PC-3 (cell line): ENCODE measurements at places on chromosomes 11 and 22. TPM values are rescaled to one million over a fixed set of nuclear protein-coding genes. Genes with fewer than 3 reads are reported as not detected.

DNA sequence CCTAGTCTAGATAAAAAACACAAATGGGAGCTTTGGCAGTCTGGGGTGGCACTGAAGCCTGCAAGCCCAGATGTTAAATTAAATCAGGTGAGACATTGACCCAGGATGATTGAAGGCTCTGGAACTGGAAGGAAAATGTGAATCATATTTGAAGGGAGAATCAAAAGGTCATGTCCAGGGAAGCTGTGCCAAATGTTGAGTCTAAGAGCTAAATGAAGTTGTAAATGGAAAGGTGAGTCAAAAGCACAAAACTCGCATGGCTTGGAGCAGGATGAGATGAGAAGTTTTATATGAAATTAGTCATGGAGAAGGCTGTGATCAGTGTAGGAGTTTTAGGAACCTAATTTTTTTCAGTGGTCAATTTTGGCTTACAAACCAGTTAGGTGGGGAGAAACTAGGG lies 301.1 kb downstream of the BLID start:
- DNase-seq: peak; percentile 96

DNA sequence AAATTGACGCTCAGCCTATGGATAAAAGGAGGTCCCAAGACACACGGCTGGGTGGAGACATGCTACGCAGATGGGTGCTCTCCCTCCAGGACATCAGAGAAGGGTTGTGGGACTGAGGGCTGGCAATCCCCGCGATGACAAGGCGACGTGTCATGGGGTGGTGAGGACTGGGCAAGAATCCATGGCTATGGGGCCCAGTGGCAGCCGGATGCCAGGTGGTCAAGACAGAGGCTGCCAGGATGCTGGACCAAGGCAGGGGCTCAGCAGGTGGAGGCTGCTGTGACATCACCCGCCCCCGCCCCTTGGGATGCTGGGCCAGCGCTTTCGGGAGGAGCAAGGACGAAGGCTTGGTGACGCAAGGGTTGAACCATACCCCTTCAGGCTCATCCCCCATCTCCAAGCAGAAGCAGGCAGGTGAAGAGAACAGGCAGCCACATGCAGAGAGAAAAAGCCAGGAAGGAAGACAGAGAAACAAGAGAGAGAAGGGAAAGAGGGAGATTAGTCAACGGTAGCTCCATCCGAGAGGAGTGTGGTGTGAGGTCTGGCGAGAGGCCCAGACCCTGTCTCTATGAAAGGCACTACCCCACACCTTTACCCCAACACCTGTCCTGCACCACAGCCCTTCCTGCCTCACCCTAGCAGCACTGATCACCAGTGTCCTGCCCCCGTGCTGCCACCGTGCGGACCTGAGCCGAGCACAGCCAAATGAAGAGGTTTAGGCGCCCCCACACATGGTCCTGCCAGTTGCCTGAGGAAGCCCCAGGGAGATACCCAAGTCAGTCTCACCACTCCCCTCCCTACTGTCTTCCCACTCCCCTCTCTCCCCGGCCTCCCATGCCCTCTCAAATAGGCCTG lies 24.1 kb upstream of the RASL10A start:
- peak; percentile 69 for DNase-seq

The FLRT1 gene
- total RNA-seq: not detected in 2 replicates

DNA sequence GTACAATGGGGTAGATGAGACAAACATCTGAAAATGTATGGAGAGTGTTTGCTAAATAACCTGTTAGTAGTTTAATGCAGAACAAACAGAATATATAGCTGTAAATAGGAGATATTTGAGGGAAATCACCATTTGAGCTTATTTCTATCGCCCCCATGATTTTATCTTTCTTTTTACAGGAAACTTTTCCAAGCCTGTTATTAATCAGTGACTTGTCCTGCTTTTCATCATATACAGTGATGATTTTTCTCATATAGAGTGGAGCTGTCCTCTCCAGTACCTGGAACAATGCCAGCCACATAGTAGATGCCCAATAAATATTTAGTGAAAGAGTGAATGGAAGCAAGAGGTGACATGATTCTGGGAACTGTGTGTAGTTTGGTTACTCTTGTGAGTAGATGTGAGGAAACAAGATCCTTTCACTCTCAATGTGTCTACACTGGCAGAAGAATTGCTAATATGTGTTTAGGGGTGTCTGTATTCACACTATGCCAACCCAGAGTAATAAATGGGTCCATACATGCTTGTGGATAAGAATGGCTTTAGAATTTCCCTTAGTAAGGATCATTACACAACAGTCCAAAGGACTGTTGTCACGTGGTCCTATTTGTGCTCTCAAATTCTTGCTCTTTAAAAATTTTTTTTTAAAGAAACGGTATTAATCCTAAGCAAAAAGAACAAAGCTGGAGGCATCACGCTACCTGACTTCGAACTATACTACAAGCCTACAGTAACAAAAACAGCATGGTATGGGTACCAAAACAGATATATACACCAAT lies 2.3 kb upstream of the PTS start:
- no peak for DNase-seq

DNA sequence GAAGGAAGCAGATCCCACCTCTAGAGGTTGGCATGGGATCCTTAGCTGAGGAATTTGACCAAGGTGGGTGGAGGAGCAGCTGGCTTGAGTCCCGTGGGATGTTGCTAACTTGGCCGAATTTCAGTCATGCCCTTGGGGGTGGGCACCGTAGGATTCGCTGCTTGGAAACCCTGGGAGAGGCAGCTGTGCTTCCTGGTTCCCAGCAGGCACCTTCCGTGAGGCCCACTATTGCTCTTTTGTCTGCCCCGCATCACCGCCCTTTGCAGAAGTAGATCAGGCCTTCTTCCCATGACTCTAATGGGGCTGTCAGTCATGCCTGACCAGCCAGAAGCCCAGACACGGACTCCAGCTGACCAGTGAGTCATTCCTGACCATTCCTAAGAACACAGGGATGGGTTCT lies 292.3 kb upstream of the SYN3 start:
- DNase-seq: no peak

DNA sequence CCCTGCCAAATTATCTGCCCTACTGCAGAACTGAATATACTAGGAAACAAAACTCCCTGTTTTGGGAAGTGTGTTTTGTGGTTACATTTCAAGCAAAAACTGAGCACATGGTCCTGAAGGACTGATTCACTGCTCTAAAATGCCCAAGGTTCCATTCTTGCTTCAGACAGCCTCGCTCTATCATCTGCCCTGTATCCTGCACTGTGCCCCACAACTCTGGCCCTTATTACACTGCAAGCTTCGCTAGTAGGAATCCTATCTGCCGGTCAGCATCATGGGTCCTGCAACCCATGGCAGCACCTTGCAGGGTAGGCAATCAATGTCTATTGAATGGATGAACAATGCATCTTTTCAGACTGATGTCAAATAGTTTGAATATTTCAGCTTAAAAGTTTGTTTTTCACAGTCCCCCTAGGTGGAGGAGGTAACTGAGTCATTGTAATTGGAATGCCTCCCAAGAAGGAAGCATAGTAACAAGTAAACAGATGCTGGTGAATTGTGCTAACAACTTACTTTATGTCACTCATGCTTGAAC lies 21.3 kb downstream of the LAYN start:
- peak; percentile 96 for DNase-seq

GRCh38 chr11:70504246-70505020 lies 106.1 kb downstream of the CTTN start:
- no peak for DNase-seq

DNA sequence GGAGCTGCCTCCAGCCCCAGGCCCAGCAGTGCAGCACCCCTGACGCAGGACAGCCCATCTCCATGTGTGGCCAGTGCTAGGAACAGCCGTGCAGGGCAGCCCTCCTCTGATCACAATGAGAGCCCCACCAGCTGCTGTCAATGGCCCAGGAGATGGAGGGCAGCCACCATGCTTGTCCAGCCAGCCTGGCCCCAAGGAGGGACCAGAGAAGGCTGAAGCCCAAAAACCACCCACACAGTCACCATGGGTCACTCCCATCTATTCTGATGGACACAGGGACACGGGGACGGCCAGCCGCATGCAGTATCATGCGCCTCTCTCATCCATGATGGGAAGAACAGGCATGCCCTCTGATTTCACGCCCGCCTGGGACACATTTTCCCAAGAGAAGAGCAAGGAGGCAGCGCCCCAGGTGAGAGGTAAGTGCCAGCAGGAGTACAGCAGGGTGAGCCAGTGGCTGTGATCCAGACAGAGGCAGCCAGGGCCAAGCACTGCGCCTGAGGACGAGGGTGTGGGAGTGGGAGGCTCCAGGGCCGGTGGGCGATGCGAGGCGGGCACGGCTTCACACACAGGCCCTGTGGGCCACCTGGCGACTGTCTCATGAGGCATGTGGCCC lies 33.6 kb upstream of the GNB1L start:
- DNase-seq: no peak

DNA sequence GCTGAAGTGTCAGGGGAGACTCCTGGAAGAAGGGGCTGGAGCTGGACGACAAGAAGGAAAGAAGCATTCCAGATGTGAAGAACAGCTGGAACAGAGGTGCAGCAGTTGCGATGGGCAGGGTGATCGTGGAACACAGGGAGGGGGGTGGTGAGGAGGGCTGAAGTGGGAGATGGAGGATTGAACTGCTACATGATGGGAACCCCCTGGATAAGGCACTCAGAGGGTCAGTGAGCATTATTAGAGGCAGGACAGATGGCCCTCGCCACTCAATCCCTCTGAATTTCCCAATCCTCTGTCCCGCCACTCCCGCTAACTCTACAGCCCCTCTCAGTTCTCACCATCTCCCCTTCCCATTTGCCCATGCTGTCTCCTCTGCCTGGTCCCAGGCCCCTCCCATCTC lies 14.0 kb downstream of the SERPINH1 start:
- DNase-seq: no peak

DNA sequence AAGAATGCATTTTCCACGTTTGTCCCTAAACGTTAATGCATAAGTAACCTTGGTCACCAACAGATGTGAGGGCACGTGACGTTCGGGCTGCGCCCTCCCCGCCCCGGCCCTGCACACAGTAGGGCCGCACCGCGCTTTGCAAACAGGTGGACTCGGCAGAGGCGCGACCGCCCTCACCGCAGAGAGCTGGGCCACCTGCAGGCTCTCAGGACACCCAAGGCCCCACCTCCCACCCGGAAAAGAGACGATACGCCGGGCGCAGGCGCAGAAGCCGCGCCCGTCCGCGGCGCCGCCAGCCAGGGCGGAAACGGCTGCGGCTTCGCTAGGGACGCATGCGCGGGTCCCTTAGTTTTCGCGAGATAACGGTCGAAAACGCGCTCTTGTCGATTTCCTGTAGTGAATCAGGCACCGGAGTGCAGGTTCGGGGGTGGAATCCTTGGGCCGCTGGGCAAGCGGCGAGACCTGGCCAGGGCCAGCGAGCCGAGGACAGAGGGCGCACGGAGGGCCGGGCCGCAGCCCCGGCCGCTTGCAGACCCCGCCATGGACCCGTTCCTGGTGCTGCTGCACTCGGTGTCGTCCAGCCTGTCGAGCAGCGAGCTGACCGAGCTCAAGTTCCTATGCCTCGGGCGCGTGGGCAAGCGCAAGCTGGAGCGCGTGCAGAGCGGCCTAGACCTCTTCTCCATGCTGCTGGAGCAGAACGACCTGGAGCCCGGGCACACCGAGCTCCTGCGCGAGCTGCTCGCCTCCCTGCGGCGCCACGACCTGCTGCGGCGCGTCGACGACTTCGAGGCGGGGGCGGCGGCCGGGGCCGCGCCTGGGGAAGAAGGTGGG lies at the start of gene FADD:
Gene FADD (plus strand): TSS at position 377 of the 831 bp plus-strand sequence. CDS start 164 bp downstream, at position 541.
- peak; percentile 99 for DNase-seq

GRCh38 chr11:121514432-121515334 lies 61.9 kb upstream of the SORL1-AS1 start:
- no peak for DNase-seq

The TEX54 gene
- total RNA-seq: not detected in 2 replicates

The RCE1 gene
- 63.9 and 70.4 TPM in 2 replicates for total RNA-seq

GRCh38 chr11:17473071-17473744 lies 3.4 kb downstream of the ABCC8 start:
- DNase-seq: peak; percentile 56

DNA sequence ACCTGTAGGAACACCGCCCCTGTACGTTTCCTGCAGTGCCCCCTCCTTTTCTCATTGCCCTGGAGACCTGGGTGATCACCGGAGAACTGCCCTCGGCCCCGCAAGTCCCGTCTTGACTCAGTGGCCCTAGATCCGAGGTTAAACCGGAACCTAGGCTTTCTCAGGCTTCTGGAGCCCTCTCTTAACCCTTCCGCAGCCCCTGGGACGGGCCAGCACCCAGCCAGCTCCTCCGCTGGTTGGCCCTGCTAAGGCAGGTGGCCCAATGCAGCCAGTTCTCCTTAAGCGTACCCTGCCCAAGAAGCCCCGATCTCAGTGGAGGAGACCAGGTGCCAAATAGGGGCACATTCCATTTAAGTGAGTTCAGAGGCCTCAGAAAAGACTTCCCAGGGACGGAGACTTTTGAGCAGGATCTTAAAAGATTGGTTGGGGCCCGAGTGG lies 776 bp downstream of the NLRX1 start:
- DNase-seq: peak; percentile 72

GRCh38 chr22:50276143-50276542 lies 6.0 kb upstream of the MAPK11 start:
- DNase-seq: peak; percentile 16

The APOA4 gene
- total RNA-seq: not detected in 2 replicates

GRCh38 chr11:14058061-14058460 lies 95.5 kb downstream of the SPON1 start:
- DNase-seq: no peak

GRCh38 chr11:100739666-100740065 lies 52.6 kb downstream of the ARHGAP42 start:
- DNase-seq: peak; percentile 49

The GRM5 gene
- total RNA-seq: not detected in 2 replicates

DNA sequence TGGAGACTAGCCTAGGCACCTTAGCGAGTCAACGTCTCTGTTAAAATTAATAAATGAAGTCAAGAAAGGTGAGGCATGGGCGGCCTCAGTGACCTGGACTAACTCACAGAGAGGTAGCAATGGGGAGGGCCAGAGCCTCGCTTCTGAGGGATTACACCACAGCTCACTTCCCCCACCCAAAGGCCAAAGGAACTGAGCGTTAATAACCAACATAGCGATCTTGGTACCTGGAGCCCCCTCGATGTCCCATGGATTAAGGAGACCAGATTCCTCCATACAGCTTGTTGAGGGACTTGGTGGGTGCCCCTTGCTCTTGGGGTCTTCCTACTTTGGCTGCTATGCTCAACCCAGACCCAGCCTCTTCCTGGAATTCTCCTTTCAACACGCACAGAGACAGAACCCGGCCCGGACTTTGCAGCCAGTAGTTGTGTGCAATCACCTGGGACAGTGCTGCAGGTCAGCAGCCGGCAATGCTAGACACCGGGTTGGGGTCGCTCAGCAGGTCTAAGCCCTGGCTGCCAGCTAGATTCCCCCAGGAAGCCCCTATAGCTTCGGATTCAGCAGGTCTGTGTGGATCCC lies 70.6 kb downstream of the BCR start:
- DNase-seq: no peak

- DNase-seq: no peak
These were observed 24.0 kb downstream of the KCNJ5 start for GRCh38 chr11:128915149-128915521.
